C1 segment of cervical spinal cord (tissue), 14 donors: ENCODE measurements at places on chromosomes 16 and 17.

DNA sequence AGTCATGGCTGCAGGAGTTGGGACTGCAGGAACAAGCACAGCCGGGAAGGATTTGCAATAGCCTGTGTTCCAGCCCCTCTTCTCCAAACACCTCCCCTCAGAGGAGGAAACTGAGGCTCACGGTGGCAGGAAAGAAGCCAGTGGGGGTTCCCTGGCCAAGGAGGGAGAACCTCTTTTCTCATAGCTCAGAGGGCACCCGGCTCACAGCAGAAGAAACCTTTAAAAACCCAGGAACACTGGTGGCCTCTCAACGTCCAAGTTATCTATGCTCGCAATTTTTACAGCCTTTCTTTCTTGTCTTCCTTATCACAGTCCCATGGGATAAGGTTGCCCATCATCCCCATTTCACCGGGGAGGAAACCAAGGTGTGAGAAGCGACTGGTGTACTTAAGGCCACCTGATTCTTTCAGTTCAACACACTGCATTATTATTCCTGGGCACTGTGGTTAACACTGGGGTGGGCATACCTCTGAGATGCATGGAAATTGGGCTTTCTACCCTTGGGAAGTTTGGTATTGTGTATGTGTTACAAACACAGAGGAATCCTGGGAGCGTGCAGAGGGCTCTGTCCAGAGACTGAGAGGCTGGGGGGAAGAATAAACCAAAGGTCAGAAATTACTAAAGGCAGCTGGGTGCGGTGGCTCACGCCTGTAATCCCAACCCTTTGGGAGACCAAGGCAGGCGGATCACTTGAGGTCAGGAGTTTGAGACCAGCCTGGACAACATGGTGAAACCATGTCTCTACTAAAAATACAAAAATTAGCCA, 791 bp upstream of the ZNF629 start:
- DNase-seq: no peak

GRCh38 chr16:86066811-86067210, 167.8 kb downstream of the IRF8 start:
- DNase-seq: no peak

- DNase-seq: no peak
Observed at GRCh38 chr16:46748775-46749705, 896 bp upstream of the MYLK3 start.

DNA sequence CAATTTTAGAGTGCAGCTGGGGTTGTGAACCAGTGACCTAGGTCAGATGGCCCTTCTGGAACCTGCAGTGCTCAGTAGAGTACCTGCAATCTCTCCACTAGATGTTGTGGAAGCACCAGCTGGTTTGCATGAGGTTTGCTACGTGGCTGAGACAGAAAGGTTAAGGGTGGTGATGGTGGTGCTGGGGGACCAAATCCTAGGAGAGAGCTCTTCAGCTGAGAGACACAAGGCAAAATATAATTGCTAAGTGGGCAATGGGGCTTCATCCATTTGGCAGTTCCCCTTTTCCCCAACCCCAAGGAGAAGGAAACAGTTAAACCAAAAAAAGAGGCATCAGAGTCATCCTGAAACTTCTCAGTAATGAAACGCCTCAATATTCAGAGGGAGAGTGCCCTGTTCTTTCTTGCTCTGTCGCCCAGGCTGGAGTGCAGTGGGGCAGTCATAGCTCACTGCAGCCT, 13.9 kb downstream of the ITPRIPL2 start:
- DNase-seq: no peak

DNA sequence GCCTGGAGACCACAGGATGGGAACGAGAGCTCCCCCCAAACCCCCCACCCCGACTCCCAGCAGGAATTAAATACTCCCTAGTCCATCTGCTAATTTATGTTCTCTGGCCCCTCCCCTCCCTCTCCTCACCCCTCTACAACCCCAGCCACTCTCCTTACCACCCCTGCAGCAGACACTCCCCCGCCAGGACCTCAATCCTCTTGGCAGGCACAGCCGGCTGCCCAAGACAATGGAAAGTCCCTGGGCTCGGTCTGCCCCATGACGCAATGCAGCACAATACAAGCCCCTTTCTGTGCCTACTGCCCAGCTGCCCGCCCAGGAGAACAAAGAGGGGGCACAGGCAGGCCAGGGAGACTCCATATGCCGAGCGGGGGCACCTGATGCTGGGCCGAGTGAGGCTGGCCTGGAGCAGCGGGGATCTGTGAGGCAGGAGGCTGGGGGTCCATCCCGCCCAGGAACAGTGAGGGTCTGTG, 30.3 kb upstream of the CDC42EP4 start:
- peak; percentile 82 for DNase-seq
